ENCODE measurements at places on chromosomes 13 and 19.

DNA sequence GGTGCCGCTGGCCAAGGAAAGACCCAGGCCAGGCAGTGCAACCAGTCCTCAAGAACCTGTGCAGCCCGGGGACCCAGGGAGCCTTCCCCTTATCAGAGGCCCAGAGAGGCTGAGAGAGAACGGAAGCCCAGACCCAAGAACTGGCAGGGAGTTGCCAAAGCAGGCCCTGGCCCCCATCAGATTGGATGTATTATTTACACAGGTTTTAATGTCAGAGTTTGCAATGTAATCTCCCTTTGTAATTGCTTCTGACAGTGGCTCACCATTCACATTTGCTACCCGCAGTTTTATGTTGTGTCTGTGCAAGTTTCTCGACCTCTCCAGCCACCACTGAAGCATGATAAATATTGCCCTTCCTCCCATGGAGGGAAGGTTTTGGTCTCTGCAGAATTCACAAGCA lies 660.9 kb downstream of the LIG4 start:
- DNase-seq: no peak

DNA sequence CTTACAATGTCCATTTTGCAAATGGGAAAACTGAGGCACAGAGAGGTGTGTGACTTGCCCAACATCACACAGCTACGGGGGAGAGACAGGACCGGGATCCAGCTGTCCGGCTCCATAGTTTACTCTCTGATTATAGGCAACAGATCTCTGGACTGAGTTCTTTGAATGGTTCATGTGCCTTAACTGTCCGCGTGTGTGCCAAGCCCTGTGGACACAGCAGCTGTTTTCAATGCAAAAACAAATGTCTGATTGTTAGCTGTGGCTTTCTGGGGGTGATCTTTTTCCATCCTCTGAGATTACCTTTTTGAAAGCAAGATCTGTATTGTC lies 94.1 kb downstream of the KL start:
- DNase-seq: no peak

DNA sequence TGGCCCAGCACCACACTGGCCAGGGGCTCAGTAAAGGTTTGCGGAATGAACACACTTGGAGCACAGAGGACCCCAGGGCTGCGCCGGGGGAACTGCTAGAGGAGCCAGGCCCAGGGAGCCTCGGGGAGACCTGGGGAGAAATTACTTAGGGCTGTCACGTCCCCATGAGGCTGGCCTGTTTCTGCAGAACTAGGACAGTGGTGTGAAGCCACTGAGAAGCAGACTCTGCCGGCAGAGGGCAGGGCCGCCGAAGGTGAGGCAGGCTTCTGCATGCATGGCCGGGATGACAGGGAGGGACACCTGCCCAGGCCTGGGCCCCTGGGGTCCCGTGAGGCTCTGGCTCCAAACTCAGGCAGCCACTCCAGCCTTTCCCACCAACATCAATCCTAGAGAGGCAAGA lies 26.4 kb downstream of the ELAVL1 start:
- DNase-seq: no peak

GRCh38 chr13:71871176-71871754 lies 4.3 kb upstream of the DACH1 start:
- no peak for DNase-seq

- no peak for DNase-seq
These were observed 7.0 kb upstream of the ZNF444 start for GRCh38 chr19:56133858-56134653.

DNA sequence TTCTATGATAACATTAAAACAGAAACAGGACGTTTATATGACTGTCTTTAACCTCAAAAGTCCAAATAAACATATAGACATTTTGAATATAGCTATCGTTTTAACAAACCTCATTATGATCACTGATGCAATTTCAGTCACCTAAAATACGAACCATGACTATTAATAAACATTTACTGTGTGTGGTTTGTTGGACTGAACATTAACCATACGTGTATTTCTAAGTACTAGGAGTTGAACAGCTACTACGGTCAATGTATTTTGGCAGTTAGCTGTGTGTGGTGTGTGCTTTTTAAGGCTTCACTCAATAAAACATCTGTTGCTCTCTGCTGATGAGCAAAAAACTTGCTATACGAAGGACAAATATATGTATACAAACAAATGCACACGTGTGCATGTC lies 281.4 kb downstream of the ABCC4 start:
- no peak for DNase-seq
